ENCODE measurements at places on chromosomes 4 and X.

DNA sequence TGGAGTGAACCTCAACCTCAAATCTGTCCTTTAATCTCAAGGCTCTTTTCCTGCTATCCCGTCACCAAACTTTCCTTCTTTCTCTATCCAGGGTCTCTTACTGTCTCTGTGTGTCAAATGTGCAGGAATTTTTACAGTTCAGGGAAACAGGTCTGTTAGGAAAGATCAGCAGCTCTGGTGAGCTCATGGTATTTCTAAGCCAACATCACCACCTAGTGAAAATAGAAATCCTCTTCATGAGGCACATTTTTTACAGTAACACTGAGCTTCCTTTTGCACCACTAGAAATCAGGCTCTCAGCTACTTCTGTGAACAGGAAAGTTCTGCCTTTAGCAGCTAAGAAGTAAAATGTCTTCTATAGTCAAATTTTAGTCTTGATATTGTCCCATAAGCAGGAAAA is 39.6 kb downstream of the NUDT11 start:
- no peak overlapping the region for H3K27ac ChIP-seq
- no peak overlapping the region for H3K4me3 ChIP-seq
- no peak for DNase-seq
- no peaks in the 10 kb centered on the region for H3K4me1 ChIP-seq

DNA sequence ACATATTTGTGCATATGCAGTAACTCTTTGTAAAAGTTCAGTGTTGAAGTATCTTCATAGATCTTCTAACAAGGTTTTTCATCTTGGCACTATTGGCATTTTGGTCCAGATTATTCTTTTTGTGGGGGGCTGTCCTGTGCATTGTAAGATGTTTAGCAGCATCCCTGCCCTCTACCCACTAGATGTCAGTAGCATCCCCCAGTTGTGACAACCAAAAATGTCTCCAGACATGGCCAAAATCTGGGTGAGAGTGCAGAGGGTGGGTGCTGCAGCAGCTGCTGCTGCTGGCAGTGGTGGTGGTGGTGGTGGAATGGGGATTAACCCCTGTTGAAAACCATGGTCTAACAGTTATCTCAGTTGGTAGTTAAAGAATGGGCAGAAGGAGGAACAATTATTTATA is 370.0 kb downstream of the GPAT3 start:
- H3K4me3 ChIP-seq, result no peak overlapping the region
- no peak for DNase-seq
- H3K36me3 ChIP-seq, result no peaks in the 10 kb centered on the region
- peaks cover under 1% of the 10 kb centered on the region for H3K27me3 ChIP-seq
- H3K4me1 ChIP-seq, result no peaks in the 10 kb centered on the region

DNA sequence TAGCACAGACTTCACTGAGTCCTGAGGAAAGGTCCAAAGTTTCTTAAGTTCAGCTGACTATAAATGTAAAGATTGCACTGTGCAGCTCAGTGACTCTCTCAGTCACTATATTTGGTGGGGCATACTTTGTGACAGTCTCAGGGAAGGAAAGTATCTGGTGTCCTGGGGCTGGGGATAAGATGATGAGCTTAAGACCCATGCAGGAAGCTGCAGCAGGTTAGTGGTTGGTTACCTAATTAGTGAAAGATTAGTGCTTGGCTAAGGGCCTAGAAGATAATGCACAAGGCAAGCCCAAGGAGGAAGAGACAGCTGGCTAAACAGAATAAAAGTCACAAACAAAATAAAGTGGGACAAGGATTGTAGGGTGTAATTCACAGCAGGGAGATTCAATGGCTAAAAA is 25.4 kb upstream of the SLITRK4 start:
- no peak for DNase-seq
- H3K27ac ChIP-seq, result no peak overlapping the region
- no peak overlapping the region for H3K4me3 ChIP-seq
- no peaks in the 10 kb centered on the region for H3K27me3 ChIP-seq
- H3K4me1 ChIP-seq, result no peaks in the 10 kb centered on the region

- H3K27me3 ChIP-seq, result no peaks in the 10 kb centered on the region
- no peak overlapping the region for H3K4me3 ChIP-seq
- peaks cover 22% of the 10 kb centered on the region for H3K4me1 ChIP-seq
- no peak overlapping the region for H3K27ac ChIP-seq
- peaks cover 8% of the 10 kb centered on the region for H3K36me3 ChIP-seq
- DNase-seq, result no peak
Observed at GRCh38 chr4:75696071-75696470, 22.9 kb upstream of the G3BP2 start.

DNA sequence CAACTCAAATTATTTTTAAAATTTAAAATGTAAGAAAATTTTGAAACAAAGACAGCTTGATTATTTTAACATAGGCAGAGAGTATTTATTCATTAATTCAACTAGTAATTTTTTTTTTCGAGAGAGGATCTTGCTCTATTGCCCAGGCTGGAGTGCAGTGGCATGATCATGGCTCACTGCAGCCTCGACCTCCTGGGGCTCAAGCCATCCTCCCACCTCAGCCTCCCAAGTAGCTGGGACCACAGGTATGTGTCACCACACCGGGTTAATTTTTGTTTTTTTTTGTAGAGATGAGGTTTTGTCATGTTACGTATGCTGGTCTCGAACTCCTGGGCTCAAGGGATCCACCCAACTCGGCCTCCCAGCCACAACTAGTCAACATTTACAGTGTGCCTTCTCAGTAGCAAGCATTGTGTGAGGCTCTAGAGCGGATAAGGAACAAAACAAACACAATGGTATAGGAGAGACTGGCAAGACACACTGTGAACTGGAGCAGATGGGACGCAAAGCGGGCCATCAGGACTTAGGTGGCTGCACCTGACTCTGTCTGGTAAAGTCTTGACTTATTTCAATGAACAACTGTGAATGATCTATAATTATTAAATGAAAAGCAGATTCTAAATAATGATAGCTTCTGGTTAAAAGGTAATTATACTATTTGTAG is 21.6 kb downstream of the SETD7 start:
- H3K27me3 ChIP-seq, result no peaks in the 10 kb centered on the region
- H3K4me3 ChIP-seq, result no peak overlapping the region
- DNase-seq, result no peak

DNA sequence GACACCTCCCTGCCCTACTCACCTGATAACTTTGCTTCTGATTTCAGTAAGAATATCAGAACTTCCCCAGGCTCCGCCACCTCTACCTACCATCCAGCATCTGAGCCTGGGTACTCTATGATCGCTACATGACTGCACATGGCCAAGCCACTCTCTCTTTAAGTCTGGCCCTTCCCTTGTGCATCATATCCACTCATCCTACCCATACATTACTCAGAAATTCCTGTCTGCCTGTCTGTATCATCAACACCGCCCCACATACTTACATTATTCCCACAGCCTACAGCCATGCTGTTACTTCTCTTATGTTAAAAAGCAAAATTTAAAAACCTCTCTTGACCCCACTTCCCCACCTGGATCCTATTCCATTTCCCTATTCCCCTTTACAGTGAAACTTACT is 84.7 kb downstream of the SCD5 start:
- no peak overlapping the region for H3K27ac ChIP-seq
- no peak for DNase-seq
- peaks cover 12% of the 10 kb centered on the region for H3K27me3 ChIP-seq
- no peaks in the 10 kb centered on the region for H3K36me3 ChIP-seq

GRCh38 chr4:10180927-10181744 is 64.5 kb upstream of the WDR1 start:
- peak overlapping the region; percentile 90 for H3K27ac ChIP-seq
- no peaks in the 10 kb centered on the region for H3K27me3 ChIP-seq
- peaks cover 49% of the 10 kb centered on the region for H3K4me1 ChIP-seq
- no peak overlapping the region for H3K4me3 ChIP-seq
- DNase-seq, result peak; percentile 58

GRCh38 chrX:11968991-11969390 is 169.3 kb upstream of the FRMPD4 start:
- DNase-seq, result no peak

GRCh38 chr4:141132709-141133145 is 542 bp downstream of the RNF150 start:
- no peak for DNase-seq
- H3K27ac ChIP-seq, result no peak overlapping the region
- peaks cover 72% of the 10 kb centered on the region for H3K27me3 ChIP-seq
- H3K4me1 ChIP-seq, result peaks cover 10% of the 10 kb centered on the region
- H3K4me3 ChIP-seq, result no peak overlapping the region
- H3K36me3 ChIP-seq, result no peaks in the 10 kb centered on the region

DNA sequence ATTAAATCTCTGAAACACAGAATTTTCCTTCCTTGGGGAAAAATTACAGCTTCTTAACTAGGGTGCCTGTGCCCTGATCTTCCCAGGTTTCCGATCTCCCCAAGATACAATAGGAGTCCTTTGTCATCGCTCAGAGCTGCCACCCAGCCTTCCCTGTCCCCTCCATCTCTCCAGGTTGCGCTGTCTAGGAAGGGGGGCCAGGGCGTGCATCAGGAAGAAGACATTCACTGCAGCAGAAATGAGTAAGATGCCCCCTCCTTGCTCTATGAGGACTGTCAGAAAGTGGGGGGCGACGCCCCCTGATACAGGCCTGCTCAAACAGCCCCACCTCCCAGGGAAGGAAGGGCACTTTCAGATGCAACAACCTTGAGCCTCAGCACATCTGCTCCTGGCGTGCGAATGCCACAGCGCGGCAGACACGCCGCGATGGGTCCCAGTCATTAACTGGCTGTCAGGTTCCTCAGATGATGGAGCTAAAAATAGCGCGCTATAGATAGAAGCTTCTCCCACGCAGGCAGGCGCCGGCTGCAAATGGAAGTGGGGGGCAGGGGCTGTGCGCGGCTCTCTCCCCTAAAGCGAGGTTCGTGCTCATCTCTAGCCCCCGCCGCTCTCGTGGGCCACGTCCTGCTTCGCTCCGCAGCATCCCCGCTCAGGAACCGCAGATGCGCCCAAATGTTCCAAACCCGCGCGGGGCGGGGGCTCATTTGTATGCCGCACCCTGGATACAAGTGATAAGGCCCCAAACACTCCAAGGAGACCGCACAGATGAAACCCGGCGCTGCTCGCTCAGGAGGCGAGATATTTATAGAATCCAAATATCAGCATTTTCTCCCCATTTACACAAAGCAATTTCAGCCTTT is 57.6 kb upstream of the LGI2 start:
- peaks cover 43% of the 10 kb centered on the region for H3K27me3 ChIP-seq
- H3K4me3 ChIP-seq, result no peak overlapping the region
- DNase-seq, result no peak
- no peaks in the 10 kb centered on the region for H3K4me1 ChIP-seq
- no peak overlapping the region for H3K27ac ChIP-seq

- no peaks in the 10 kb centered on the region for H3K27me3 ChIP-seq
- no peak overlapping the region for H3K4me3 ChIP-seq
- H3K4me1 ChIP-seq, result no peaks in the 10 kb centered on the region
- DNase-seq, result no peak
Observed at GRCh38 chrX:148416931-148417330, 83.5 kb upstream of the AFF2 start.

DNA sequence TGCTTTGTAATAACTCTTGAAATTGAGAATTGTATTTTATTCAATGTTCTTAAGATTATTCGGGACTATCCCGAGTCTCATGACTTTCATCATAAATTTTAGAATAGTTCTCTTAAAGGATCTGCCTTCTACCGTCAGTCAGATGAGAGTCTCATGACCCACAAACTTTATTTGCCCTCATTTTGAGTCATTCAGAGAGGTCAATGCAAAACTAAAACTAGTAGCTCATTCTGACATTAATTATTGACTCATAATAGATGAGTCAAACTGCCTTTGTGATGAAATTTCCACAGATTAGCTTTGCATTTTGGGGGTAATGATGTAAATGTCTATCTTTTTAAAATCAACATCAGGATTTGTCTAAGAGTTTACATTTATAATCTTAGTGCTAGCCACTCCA is 1527.3 kb downstream of the TECRL start:
- no peaks in the 10 kb centered on the region for H3K4me1 ChIP-seq
- H3K27me3 ChIP-seq, result no peaks in the 10 kb centered on the region
- H3K27ac ChIP-seq, result no peak overlapping the region
- no peak overlapping the region for H3K4me3 ChIP-seq
- H3K36me3 ChIP-seq, result no peaks in the 10 kb centered on the region

GRCh38 chrX:17616936-17617335 is 120.4 kb upstream of the SCML1 start:
- no peak for DNase-seq
- peaks cover 15% of the 10 kb centered on the region for H3K4me1 ChIP-seq

DNA sequence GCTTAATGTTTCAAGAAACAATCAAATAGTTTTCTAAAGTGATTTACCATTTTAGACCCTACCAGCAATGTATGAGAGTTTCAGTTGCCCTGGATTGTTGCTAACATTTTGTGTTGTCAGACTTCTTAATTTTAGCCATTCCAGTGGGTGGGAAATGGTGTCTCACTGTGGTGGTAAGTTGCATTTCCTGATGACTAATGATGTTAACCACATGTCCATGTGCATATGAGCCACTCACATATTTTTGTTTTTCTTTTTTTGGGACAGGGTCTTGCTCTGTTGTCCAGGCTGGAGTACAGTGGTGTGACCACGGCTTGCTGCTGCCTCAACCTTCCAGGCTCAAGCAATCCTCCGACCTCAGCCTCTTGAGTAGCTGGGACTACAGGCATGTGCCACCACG is 48.3 kb downstream of the MED28 start:
- no peak overlapping the region for H3K4me3 ChIP-seq
- peaks cover 7% of the 10 kb centered on the region for H3K27me3 ChIP-seq
- DNase-seq, result no peak

GRCh38 chrX:54357414-54358377 is at the start of gene WNK3:
WNK3 (minus strand) TSS chrX:54358046.
- H3K4me3 ChIP-seq, result peak within 1 kb of the TSS; percentile 61
- peaks cover 19% of the 10 kb centered on the region for H3K4me1 ChIP-seq
- peak; percentile 16 for DNase-seq
- H3K27me3 ChIP-seq, result peaks cover 43% of the 10 kb centered on the region
- H3K36me3 ChIP-seq, result no peaks in the 10 kb centered on the region
- H3K27ac ChIP-seq, result no peak within 1 kb of the TSS

DNA sequence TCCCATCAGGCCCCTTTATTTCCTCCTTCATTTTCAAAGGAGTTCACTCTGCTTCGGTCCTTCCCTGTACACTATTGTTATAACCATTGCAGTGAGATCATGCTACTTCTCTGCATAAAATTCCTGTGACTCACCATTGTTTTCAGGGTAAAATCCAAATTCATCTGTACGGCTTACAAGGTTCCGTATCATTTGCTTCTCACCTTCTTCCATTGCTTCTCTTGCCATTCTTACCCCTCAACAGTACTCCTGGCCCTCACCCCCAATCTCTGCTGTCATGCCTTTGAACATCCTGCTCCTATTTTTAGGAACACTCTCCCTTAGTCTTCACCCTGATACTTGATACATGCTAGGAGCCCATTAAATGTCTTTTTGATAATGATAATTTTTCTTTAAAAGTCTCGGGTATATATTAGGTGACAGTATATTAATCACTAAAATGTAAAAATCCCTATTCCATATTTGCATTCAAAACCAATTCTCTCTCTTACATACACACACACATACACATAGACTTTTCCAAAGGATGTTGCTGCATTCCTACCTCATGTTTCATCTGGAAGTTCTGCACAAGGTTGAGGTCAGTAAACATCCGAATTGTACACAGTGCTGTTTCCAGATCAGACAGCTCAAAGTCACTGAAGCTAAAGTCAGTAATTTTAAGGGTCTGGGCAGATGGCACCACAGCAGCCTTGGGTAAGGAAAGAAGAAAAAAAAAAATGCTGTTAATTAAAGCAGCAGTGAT is 103.4 kb downstream of the PDE5A start:
- H3K27me3 ChIP-seq, result no peaks in the 10 kb centered on the region
- no peak overlapping the region for H3K4me3 ChIP-seq
- DNase-seq, result no peak
- H3K36me3 ChIP-seq, result peaks cover 20% of the 10 kb centered on the region
- no peak overlapping the region for H3K27ac ChIP-seq
